Activated T-cell treated with anti-CD3 and anti-CD28 coated beads for 4 hours (primary cell): ENCODE measurements at places on chromosomes 11 and 22.

- DNase-seq: no peak
Observed at GRCh38 chr11:113373981-113374560, 13.5 kb upstream of the ANKK1 start.

DNA sequence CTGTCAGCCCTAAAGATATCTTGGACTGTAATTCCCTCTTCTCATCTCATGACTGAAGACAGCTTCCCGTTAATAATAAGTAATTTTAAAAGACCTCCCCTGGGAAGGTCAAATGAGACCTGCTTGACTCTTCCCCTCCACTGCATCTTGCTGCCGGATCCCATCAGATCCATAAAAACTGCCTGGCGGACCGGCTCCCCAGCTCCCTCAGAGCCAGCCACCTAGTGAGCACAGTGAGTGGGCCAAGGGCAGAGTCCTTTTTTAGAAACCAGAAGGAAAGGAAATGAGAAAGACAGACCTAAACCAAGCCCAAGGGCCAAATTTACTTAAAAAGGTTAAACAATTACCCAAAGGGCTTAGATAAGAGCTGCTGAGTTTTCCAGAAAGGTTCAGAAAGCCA lies 595.3 kb downstream of the OPCML start:
- DNase-seq: no peak

GRCh38 chr22:44337678-44338004 lies 24.9 kb upstream of the SHISAL1 start:
- DNase-seq: no peak

GRCh38 chr22:47357086-47357485 lies 594.6 kb downstream of the TBC1D22A start:
- no peak for DNase-seq

GRCh38 chr11:99432677-99433076 lies 411.9 kb downstream of the CNTN5 start:
- DNase-seq: no peak

DNA sequence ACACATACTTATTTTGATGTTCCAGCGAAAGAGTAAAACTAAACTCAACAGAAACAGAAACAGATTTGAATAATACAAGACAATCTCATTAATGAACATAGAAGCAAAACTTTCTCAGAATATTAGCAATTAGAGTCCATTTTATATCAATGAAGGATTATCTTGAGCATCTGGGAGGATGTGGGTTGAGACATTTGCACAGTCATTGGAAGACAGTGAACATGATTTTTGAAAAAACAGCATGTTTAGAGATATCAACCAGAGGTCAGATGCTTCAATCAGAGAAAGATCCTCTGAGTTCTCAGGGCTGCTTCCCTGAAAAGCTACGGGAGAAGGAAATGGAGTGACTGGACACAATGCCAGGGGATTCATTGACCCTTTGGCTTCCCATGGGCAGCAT lies 35.9 kb upstream of the VPREB1 start:
- no peak for DNase-seq

- DNase-seq: no peak
Observed at GRCh38 chr11:61912530-61912898, 4.9 kb downstream of the RAB3IL1 start.

- DNase-seq: peak; percentile 12
Observed at GRCh38 chr11:1640076-1640946, 10.7 kb downstream of the KRTAP5-5 start.

DNA sequence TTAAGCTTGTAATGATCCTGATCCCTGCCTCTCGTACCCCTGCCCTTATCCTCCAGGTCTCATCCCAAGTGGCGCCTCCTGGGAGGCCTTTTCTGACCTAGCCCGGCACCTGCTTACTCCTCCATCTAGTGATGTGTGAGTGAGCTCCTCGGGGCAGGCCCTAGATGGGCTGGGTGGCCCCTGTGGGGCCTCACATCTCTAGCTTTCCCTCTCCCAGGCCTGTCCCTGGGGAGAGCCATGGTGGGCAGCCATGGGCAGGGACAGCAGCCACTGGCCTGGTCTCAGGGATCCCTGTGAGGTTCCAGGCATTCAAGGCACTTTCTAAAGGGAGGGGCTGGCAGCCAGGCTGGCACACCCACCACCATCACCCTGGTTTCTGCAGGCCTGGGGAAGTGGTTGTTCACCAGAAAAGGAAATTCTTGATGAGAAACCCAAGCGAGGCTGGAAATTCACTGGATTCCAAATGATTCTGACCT lies 27.9 kb downstream of the GNAZ start:
- no peak for DNase-seq

- DNase-seq: no peak
Observed at GRCh38 chr11:11984563-11984962, 23.9 kb downstream of the DKK3 start.

DNA sequence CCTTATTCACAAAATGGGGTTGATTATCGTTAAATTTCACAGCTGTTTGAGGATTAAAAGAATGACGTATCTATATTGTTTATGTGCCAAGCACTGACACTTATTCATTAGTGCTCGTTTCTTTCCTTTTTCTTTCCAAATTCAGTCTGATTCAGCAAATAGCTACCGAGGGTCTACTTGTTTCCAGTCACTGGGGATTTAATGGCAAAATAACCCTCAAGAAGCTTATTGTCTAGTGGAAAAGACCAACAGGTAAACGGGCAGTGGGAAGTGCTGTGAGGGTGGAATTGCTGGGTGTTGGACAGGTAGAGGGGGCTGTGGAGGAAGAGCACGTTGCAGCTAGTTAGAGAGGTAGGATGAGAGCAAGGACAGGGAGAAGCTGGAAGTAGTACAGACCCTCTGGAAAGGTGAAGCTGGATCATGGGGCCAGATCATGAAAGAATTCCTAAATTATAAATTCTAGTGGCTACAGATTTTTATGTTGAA lies 48.3 kb upstream of the BIRC3 start:
- no peak for DNase-seq

DNA sequence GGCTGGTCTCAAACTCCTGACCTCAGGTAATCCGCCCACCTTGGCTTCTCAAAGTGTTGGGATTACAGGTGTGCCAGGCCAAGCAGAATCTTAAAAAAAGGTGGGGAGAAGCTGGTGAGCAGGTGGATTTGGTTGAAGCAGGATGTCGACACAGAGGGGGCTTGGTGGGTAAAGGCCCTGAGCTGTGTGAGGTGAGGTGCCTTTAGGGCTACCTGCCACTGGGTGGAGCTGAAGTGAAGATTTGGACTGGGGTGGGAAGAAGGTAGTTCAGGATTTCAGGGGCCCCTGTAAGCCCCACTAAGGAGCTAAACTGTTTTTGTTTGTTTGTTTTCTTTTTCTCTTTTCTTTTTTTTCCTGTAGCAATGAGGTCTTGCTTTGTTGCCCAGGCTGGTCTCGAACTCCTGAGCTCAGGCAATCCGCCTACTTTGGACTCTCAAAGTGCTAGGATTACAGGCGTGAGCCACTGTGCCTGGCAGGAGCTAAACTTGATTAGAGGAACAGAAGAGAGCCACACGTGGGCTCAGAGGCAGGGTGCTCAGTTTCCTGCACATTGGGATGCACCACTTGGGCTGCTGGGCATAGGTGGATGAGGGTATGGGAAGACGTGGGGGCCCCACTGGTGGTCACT lies 6.0 kb downstream of the P2RX6 start:
- no peak for DNase-seq

GRCh38 chr22:30324014-30324730 lies 2.6 kb downstream of the TBC1D10A start:
- DNase-seq: no peak

DNA sequence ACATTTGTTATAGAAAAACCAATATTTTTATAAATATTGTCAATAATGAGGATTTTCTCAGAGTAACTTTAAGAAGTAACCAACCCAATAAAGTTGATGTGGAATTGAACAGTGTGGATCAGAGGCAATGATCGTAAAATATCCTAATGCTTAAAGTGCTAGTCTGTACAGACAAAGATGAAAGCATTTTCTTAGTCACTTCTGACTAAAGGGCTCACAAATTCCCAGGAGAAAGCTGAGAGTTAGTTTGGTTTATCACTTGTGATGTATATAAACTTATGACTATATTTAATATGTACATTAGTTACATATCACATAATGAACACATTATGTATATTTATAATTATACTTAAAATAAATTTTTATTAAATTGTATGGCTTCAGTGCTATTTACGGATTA lies 25.4 kb upstream of the DDI1 start:
- DNase-seq: no peak

GRCh38 chr11:125365196-125365931 lies 130.7 kb downstream of the FEZ1 start:
- no peak for DNase-seq

DNA sequence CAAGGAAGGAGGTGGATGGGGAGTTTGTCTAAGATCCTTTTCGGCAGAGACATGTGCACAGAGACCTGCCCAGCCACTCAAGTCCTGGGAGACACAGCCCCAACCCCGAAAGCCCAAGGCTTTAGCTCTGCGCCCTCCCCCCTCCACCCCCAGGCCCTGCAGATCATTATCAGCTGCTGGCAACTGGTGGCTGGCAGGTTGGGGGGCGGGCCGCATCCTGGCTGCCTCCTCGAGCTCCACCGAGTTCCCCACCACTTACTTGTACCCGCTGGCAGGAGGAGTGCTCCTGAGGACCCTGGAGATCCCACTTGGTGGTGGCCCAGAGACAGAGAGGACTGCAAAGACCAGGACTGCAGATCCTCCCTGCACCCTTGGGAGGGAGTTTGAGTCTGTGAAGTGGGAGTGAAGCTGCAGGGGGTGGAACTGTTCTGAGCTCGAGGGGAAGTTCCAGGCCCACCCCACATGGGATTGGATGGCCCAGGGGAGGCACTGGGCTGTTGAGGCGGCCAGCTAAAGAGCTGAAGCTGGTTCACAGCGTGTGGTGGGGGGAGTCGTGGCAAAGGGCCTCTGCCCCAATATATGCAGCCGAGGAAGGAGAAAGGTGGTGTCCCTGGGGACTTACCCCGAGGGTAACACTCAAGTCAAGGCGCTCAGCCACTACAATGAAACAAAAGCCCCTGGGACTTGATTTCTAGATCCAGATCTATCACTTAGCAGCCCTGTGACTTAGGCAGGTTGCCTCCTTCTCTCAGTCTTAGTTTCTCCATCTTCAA lies 19.9 kb upstream of the CCDC86 start:
- no peak for DNase-seq

DNA sequence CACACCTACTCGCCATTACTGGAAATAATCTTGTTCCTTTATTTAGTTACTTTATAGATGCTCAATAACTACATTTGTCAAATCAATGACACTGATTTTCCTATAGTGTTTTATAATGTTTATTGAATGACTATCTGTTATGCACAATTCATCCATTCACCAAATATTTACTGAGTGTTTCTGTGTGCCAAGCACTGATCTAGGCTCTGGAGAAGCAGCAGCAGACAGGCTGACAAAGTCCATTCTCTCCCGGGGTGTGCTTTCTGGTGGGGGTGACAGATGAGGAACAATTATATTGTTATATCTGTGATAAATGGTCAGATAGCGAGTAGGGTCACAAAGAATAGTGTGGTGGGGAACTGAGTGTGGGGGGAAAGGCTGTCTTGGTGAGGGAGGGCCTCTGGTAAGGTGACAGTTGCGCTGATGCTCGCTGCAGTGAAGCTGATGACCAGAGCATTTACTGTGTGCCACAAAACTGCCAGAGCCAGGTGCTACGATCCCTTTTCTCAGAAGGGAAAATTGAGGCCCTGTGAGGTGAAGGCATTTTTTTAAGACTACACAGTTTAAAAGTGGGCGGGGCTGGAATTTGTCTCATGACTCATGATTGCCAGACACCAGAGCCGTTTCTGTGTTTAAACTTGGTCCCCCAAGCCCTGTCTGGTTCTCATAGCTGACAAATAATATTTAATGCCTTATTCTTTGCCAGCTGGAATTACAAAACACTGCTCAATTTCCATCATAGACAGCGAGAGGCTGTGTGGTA lies 10.2 kb downstream of the PACS1 start:
- DNase-seq: peak; percentile 72

DNA sequence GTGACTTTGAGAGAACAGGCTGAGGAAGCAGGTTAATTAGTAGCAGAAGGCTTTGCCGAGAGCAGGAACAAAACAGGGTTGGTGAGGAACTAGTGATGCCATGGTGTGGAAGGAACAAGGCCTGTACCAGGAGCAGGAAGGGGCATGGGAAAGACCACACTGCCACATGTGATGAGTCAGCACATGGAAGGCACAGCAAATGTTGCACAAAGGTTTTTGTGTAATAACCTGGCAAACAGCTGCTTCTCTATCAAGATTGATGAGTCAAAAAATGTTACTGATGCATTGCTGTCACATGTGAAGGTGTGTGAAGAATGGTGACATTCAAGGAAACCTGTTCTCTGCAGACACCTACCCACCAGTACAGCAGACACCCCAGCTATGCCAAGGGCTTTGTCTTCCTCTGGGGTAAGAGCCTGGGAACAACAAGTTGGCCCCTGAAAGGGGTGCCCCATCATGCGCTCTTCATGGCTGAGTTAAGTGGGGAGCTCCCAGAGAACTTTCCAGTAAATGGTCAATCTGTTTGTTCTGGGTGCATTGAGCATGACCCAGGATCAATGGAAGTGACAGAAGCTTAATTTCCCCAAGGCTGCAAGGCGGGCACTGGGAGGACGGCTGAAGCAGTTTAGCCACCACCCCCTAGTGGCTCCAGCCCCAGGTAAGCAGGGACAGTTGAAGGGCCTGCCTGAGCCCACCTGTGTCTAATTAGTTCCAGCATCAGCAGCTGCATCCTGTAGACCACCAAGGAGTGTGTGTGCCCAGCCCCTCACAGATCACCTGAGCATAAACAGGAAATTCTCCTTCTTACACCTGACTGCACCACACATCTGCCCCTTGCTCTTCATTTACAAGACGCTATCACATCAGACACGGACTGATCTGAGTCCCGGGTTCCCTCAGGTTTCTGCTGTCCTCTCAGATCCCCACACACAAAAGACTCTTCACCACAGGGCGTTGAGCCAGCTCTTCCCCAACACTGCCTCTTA lies 47.6 kb downstream of the GGTLC2 start:
- no peak for DNase-seq

DNA sequence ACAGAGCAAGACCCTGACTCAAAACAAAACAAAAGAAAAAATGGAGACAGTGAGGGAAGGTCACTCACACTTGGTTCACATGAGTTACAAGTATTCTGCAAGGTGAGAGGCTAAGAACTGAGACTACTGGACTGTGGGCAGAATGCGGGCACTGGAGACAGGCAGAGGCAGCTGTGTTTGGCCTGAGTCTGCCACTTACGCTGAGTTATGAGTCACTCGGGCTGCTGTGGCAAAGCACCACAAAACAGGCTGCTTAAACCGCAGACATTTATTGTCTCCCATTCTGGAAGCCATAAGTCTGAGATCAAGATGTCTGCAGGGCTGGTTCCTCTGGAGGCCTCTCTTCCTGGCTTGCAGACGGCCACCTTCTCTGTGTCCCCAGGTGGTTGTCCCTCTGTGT lies 122.8 kb downstream of the SHANK2 start:
- no peak for DNase-seq

DNA sequence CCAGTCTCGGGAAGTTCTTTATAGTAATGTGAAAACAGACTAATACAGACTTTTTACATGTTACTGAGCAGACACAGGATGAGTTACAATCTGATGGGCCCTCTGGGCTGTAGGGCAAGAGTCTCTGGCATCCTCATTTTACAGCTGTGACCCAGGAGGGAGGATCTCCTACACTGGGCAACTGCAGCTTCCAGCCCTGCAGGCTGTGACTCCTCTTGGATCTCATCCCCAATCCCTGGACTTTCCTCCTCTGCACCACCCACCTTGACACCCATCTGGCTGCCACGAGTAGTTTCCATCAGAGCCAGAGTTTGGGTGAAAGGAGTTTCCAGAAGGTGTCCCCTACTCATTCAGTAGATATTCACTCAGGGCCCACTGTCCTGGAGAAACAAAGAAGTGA lies 48.9 kb upstream of the MYEOV start:
- no peak for DNase-seq
